ENCODE measurements at places on chromosomes 12 and 14. TPM values are rescaled to one million over a fixed set of nuclear protein-coding genes. Genes with fewer than 3 reads are reported as not detected.

GRCh38 chr12:95396849-95397468 is 77.0 kb upstream of the METAP2 start:
- peaks cover 4% of the 10 kb centered on the region for H3K36me3 ChIP-seq
- DNase-seq: peak; percentile 1
- H3K27ac ChIP-seq: peak overlapping the region; percentile 84
- peak overlapping the region; percentile 42 for H3K4me3 ChIP-seq

Gene CARMIL3
- 1.9 TPM for total RNA-seq

GRCh38 chr14:94864387-94865195 is 94.7 kb upstream of the GSC start:
- peaks cover 25% of the 10 kb centered on the region for H3K27me3 ChIP-seq
- no peak for DNase-seq
- H3K4me1 ChIP-seq: no peaks in the 10 kb centered on the region
- no peak overlapping the region for H3K4me3 ChIP-seq
- H3K27ac ChIP-seq: no peak overlapping the region

GRCh38 chr12:59500335-59500734 is 95.5 kb upstream of the SLC16A7 start:
- H3K36me3 ChIP-seq: no peaks in the 10 kb centered on the region
- DNase-seq: no peak
- peaks cover 15% of the 10 kb centered on the region for H3K4me1 ChIP-seq
- H3K27ac ChIP-seq: no peak overlapping the region
- no peak overlapping the region for H3K4me3 ChIP-seq
- no peaks in the 10 kb centered on the region for H3K27me3 ChIP-seq

- H3K4me3 ChIP-seq: no peak overlapping the region
- DNase-seq: no peak
- no peak overlapping the region for H3K27ac ChIP-seq
- H3K36me3 ChIP-seq: no peaks in the 10 kb centered on the region
Measured at GRCh38 chr12:95343461-95344230, 126.0 kb downstream of the VEZT start.

GRCh38 chr14:76948213-76948947 is 80.1 kb downstream of the IRF2BPL start:
- peaks cover 65% of the 10 kb centered on the region for H3K4me1 ChIP-seq
- H3K36me3 ChIP-seq: no peaks in the 10 kb centered on the region
- H3K27ac ChIP-seq: no peak overlapping the region
- DNase-seq: no peak
- no peaks in the 10 kb centered on the region for H3K27me3 ChIP-seq

Gene ITGB7
- total RNA-seq: 111 TPM

All from activated T-cell treated with anti-CD3 and anti-CD28 coated beads, Interleukin-2, amount 50 U/mL, for 72 hours (primary cell).